Heart left ventricle (tissue), 16 donors: ENCODE measurements at places on chromosomes 11 and 22. TPM values are rescaled to one million over a fixed set of nuclear protein-coding genes. Genes with fewer than 3 reads are reported as not detected.

- no peak overlapping the region for H3K27ac ChIP-seq
- no peaks in the 10 kb centered on the region for H3K27me3 ChIP-seq
- no peak for DNase-seq
- no peaks in the 10 kb centered on the region for H3K4me1 ChIP-seq
Observed at GRCh38 chr22:20264614-20265452, 3.3 kb downstream of the RTN4R start.

DNA sequence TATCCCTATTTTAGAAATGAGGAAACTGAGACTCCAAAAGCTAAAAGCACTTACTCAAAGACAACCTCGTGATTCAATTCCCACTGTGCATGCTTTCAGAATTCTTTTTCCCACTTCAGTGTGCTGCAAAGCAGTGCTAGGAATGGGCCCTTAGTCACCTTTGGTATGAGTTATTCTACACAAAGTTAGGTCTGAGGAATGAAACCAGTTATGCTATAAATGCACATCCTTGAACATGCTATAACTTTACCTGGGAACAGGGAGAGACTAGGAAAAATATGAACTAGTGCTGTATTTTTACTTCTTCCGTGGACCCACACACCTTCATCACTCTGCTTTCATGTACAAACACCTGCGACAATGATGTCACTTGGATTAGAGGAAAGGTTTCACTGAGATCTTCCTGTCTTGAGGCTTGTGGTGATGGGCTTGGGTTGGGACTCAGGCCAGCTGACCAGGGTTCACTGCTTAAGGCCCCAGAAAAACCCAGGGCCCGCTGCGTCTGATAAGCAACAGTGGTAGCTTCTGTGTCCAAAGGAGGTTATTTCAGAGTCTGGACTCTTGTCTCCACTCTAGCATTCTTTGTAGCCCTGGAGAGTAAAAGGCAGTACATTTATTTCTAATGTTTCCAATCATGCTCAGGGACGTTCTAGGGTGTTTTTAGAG lies 81.6 kb downstream of the ZC3H12C start:
- no peaks in the 10 kb centered on the region for H3K4me1 ChIP-seq
- DNase-seq: no peak
- no peaks in the 10 kb centered on the region for H3K36me3 ChIP-seq
- H3K4me3 ChIP-seq: no peak overlapping the region
- no peak overlapping the region for H3K27ac ChIP-seq
- no peaks in the 10 kb centered on the region for H3K27me3 ChIP-seq

Gene NNMT
- polyA plus RNA-seq: 27.9 TPM

Gene MARK2
- 17.0 TPM for polyA plus RNA-seq

- no peak overlapping the region for H3K27ac ChIP-seq
- H3K27me3 ChIP-seq: no peaks in the 10 kb centered on the region
- H3K4me3 ChIP-seq: no peak overlapping the region
- H3K36me3 ChIP-seq: no peaks in the 10 kb centered on the region
- DNase-seq: no peak
Observed at GRCh38 chr11:92819830-92820229, 149.6 kb upstream of the MTNR1B start.

- no peaks in the 10 kb centered on the region for H3K27me3 ChIP-seq
- DNase-seq: no peak
- no peak overlapping the region for H3K27ac ChIP-seq
- no peaks in the 10 kb centered on the region for H3K36me3 ChIP-seq
Observed at GRCh38 chr11:93622043-93622442, 39.4 kb upstream of the CEP295 start.

Gene OR51B4
- polyA plus RNA-seq: not detected

- H3K27ac ChIP-seq: no peak overlapping the region
- H3K27me3 ChIP-seq: no peaks in the 10 kb centered on the region
- H3K4me3 ChIP-seq: no peak overlapping the region
- no peak for DNase-seq
- H3K36me3 ChIP-seq: no peaks in the 10 kb centered on the region
Observed at GRCh38 chr22:39873965-39874364, 19.6 kb downstream of the ENTHD1 start.

DNA sequence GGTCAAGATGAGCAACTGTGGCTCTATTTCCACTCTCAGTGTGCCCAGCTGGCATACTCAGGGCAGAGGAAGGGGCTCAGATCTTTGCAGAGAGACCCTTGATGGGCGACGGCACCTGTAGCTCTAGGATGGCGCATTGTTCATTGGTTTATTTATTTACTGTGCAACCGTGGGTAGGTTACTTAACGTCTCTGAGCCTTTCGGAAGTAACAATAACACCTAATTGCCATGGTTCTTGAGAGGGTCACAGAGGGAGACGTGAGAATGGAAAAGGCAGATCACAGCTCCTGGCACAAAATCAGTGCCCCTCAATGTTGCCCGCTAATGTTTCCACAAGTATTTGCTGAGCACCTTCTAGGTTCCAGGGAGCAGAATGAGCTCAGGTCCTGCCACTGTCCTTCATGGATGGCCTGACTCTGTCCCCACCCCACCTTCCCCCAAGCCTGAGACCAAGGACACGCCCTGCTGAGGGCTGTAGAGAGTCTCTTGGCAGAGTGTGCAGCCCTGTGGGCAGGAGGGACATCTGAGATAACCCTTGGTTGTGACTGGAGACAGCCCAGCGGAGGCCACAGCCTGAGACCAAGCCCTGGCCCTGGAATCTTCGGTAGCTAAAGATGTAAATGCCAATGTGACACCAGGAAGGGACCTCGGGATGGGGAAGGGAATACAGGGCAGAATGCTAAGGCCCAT lies 780 bp upstream of the ALDH3B2 start:
- no peak overlapping the region for H3K4me3 ChIP-seq
- no peaks in the 10 kb centered on the region for H3K36me3 ChIP-seq
- peaks cover 3% of the 10 kb centered on the region for H3K27me3 ChIP-seq
- no peak for DNase-seq
- H3K27ac ChIP-seq: no peak overlapping the region

- no peak overlapping the region for H3K4me3 ChIP-seq
- no peaks in the 10 kb centered on the region for H3K27me3 ChIP-seq
- H3K4me1 ChIP-seq: peaks cover 45% of the 10 kb centered on the region
- H3K27ac ChIP-seq: peak overlapping the region; percentile 35
Observed at GRCh38 chr11:12388173-12388572, 10.8 kb downstream of the PARVA start.

DNA sequence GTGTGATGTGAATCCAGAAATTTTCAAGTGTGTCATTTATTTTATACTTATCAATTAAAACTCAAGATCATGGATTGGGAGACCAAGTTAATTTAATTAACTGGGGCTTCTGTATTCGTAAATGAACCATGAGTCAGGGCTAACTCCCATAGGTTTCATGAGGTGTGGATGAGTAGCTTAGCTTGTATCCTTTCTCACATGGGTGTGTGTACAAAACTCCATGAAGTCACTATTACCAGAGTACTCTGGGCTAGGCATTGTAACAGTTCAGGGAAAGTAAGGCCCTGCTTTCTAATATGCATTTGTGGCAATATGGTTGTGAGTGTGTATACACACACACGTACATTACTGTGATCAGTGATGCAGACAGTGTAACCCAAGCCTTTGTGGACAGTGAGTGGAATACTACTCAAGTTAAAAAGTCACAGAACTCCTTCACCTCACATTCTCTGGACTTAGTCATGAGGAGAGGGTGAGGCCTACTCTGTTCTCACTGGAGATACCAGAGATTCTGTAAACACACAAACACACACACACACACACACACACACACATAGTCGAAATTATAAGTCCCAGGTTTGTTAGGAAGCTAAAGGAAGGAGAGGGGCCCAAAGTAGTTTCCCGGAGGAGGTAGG lies 3.5 kb downstream of the CNTF start:
- no peak overlapping the region for H3K27ac ChIP-seq
- peaks cover 50% of the 10 kb centered on the region for H3K36me3 ChIP-seq
- H3K4me3 ChIP-seq: no peak overlapping the region
- no peaks in the 10 kb centered on the region for H3K27me3 ChIP-seq
- H3K4me1 ChIP-seq: peaks cover 22% of the 10 kb centered on the region
- no peak for DNase-seq

DNA sequence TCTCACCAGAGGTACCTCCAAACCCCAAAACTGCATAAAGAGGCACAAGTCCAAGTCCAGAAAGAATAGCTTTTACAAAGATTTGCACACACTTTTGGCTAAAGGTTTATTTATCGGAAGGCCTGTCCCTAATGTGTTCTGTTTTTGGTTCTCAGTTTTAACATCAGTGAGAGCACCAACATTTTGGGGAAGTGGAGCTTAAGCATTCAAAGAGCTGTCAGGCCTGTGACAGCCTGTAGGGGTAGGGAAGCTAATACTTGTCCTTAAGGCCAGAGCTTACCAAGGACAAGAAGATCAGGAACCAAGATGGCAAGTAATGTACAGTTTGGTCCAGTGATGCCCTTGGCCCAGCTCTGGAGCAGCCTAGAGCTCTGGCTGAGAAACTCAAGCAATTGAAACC lies 38.9 kb upstream of the SCUBE2 start:
- H3K27me3 ChIP-seq: no peaks in the 10 kb centered on the region
- DNase-seq: no peak
- H3K4me3 ChIP-seq: no peak overlapping the region
- peaks cover 15% of the 10 kb centered on the region for H3K36me3 ChIP-seq
- H3K27ac ChIP-seq: no peak overlapping the region

DNA sequence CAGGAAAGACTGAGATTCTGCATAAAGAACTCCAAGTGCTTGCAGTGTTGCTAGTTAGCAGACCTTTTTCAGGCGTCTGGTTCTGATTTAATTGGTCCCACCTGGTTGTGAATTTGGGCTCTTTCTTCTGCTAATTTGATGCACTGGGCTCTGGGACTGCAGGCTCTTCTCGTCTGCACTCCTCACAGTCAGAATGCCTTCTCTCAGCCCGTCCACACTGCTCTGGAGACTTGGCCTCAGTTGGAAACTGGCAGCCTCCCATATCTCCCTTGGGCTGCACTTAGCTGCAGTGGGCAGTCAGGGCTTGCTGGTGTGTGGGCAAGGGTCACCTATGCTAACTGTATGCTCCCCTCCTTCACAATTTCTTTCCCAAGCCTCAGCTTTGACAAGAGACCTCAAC lies 1.5 kb downstream of the TRIM6 start:
- no peaks in the 10 kb centered on the region for H3K4me1 ChIP-seq
- no peak for DNase-seq
- no peaks in the 10 kb centered on the region for H3K36me3 ChIP-seq
- H3K27ac ChIP-seq: no peak overlapping the region

- DNase-seq: peak; percentile 77
- H3K4me3 ChIP-seq: no peak overlapping the region
- H3K27ac ChIP-seq: peak overlapping the region; percentile 75
- no peaks in the 10 kb centered on the region for H3K27me3 ChIP-seq
Observed at GRCh38 chr11:6635082-6635932, 16.1 kb upstream of the TPP1 start.

DNA sequence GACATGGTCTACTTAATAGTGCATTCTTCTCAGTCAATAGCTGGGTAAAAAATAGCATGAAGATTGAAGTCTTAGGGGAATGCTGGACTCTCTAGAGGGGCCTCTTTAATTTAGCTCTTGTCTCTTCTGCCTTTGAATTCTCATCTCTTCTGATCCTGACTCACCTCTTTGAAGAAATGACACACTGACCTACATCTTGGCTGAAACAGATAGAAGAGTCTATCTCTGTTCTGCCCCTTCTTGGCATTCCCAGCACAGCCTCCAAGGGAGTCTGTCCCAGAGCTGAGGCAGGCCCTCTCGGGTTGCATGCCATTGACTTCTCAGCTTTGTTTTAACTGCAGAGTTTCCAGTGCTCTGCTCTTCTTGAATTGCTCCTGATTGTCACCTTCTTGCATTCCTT lies 55.7 kb downstream of the PTPRJ start:
- H3K27ac ChIP-seq: no peak overlapping the region
- no peak for DNase-seq
- H3K36me3 ChIP-seq: no peaks in the 10 kb centered on the region
- peaks cover 11% of the 10 kb centered on the region for H3K4me1 ChIP-seq
- H3K4me3 ChIP-seq: no peak overlapping the region
- no peaks in the 10 kb centered on the region for H3K27me3 ChIP-seq

DNA sequence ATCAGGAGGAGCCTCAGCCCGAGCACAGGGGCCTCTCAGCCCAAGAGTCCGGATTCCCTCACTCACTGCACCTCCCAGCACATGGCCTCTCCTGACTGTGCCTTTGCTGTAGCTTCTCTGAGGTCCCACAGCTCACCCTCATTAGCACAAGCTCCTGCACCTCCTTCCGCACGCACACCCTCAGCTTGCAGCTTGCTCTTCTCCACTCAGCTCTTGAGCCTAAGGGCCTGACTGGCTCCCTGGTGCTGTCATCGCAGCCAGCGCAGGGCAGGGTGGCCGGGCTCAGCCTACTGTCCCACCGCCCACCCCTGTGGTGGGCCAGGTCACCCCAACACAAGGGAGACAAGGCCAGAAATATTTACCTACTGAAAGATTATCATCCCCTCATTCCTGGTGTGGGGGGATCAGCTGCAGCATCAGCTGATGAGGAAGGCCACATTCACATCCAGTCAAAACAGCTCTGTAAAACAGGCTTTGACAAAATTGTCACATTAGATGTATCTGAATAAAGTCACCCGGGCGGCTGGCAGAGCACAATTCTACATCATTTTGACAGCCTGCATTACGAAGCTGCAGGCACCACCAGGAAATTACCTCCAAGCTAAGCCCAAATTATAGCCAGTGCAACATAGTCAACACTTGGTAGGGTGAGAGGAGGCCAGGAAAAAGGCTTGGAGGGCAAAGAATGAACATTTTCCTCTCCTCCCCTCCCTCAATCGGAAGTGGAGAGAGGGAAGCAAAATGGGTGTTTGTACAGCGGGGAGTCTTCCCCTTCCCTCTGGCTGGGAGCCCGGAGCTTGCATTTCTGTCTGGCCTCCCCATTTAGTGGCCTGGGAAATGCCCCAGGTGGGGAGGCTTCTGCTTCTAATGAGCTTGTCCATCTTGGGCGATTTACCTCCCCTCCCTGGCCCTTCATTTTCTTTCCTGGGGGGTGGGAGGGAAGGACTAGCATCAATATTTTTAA lies 29.5 kb upstream of the IGSF9B start:
- no peak overlapping the region for H3K27ac ChIP-seq
- DNase-seq: no peak
- H3K4me1 ChIP-seq: peaks cover 11% of the 10 kb centered on the region
- H3K36me3 ChIP-seq: no peaks in the 10 kb centered on the region
- no peak overlapping the region for H3K4me3 ChIP-seq

Gene HEPACAM
- not detected for polyA plus RNA-seq
